ENCODE measurements at places on chromosomes 4 and X.

- DNase-seq: no peak
These were observed 31.5 kb downstream of the ACTRT1 start for GRCh38 chrX:128020701-128021100.

GRCh38 chr4:184066584-184067300, 150.9 kb downstream of the ENPP6 start:
- no peak for DNase-seq

DNA sequence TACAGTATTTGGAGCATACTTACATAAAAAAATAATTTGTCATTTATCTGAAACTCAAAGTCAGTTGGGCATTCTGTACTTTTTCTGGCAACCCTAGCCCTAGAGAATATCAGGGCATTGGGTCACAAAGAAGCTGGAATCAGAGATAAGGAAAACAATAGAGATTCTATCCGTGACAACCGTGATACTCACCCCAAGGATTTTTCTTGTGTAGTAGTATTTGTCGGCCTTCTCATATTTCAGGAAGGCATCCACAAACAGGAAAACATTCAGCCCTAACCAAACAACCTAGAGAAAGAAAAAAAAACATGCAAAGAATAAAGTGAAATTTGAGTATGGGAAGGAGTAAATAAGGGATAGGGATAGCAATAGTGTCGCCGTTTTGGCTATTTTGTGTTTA, 3.6 kb downstream of the NOX1 start:
- no peak for DNase-seq

DNA sequence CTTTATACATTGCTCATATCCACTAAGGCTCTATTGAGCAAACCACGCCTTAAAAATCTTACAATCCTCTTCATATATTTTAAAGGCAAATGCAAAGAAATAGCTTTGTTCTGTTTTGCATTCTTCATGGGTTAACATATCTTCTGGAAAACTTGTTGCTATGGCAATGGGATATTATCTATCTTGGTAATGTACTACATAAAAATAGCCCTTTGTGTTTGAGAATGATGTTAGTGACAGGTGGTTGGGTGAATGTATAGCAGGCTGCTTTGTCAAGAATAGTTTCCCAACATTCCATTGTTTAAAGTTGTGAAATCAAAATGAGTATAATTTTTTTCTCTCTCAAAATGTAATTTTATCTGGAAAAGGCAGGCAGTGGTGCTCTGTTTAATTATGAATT, 16.8 kb downstream of the REPS2 start:
- DNase-seq: no peak

DNA sequence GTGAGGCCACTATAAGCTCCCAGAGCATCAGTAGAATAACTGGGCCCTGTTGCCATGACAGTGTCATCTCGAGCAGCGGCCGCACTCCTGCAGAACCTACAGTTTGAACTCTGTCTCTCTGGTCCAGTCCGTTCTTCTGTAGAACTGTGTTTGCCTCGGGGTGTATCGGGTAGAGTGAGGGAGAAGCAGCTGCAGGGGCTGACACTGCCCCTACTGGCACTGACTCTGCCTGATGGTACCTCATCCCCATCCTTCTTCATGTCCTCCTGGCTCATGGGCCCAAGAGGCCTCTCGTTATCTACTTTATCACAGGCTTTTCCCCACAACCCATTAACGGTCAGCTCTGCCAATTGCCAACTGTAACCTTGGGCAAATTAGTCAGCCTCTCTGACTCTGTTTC, 96.5 kb downstream of the NPNT start:
- no peak for DNase-seq

DNA sequence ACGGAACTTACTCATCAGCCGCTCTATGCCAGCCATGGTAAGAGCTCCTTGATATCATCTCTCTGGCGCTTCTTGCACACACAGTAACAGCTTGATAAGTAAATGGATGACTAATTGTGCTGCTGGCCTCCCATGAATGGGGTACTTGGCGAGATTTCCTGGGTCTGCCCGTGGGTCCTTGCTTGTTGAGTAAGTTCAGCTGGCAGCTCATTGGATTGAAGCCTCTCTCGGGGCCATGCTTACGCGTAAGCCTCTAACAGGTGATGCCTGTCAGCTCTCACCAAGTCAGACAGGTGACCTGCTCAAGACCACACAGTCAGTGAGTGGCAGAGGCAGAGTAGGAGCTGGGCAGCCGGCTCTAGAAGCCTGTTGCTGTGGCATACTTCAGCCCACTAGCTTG, 7.7 kb downstream of the NSG1 start:
- no peak for DNase-seq

- no peak for DNase-seq
These were observed 530.5 kb downstream of the FAM133A start for GRCh38 chrX:94204524-94204923.

DNA sequence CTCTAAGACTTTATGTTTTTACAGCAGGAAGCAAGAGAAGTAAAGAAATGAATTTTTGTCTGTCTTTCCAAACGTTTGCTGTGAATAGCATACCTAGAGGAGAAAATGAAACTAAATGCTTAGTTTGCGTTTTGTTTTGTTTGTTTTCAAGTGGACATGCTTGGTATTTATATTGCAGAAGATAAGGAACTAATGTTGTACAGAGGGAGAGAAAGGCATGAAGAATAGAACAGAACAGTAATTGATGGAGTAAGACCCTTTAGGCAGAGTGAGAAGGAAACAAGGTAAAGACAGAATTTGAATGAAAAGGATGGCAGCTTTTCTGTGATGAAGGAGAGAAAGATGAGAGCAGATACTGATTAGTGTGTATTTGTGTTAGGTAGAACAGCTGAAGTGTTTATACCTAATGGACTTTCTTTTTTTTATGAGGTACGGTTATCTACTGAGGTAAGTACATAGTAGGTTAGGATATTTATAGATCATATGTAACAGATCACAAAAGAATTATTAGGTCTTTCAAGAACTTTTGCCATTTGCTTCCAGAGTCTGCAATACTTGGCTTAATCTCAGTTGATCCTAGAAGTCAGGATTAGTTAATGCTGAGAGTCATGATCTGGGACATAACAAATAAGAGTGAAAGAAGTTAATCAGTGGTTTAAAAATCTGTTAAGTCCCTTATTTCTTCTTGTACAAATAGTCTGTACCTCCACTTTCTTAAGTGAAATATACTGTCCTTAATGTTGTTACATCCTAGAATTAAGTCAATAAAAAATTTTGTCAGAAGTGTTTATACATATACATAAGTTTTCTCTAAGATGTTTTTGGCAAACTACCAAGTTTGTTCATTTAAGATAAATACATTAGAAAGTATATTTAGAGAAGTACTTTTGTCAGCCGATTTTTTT, 36.8 kb downstream of the FABP2 start:
- DNase-seq: no peak

All from hippocampal formation (tissue), 2 donors.